Epithelial cell of proximal tubule (primary cell): ENCODE measurements at places on chromosomes 2 and 18.

DNA sequence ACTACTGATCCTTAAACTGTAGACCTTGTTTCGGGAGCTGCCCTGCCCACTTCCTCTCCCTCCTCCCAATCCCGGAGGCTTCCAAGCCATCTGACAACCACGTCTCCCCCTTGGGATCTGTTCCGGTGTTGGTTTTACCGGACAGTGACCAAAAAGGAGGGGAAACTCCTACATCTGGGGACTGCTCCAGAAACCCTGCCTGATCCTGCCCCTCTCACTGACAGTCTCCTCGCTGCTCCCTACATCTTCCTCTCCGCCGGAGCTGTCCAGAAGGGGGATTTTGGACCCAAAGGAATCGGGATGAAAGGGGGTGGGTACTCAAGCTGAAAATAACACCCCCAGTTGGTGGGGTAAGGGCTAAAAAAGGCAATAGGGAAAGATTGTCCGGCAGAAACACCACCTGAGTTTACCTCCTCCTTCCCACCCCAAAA is 1.5 kb downstream of the INO80D start:
- DNase-seq: no peak

- DNase-seq: no peak
These were observed 15.3 kb downstream of the VIT start for GRCh38 chr2:36711741-36712314.

DNA sequence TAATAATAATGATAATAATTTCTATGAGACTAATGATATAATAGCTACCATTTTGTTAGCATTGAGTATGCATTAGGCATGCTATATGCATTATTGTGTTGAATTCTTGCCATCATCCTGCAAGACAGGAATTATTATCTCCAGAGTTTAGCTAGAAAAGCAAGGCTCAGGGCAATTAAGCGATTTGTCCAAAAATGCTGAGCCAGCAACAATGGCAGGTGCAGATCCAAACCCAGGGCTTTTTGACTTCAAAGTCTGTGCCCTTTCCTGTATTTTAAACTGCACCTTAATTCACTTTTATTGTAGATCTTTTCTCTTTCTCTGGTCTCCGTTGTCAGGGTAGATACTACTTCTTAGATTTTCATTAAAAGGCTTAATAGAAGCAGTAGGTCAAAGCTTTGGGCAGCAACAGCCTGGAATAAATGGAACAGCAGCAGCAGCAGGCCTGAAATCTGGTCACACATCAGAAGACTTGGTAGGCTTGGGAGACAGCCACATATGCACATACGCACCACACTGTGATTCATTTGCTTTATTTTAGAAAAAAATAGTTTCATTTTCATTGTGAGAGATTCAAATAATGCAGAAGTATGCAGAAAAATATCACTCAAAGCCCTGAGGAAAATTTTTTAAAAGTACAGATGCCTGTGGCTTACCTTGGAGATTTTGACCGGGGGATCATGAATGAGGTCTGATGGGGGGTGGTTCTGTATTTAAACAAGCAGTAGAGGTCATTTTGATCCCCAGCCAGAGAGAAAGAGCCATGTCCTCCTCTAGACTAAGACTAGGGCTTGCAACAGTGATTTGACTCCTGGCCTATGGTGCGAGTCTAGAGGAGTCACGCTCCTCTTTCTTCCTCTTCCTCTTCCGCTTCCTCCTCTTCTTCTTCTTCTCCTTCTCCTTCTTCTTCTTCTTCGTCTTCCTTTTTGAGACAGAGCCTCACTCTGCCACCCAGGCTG is 455.7 kb downstream of the TSN start:
- DNase-seq: no peak

- DNase-seq: no peak
These were observed 56.4 kb upstream of the KCNG2 start for GRCh38 chr18:79741362-79741700.

GRCh38 chr2:38427936-38428335 is 50.9 kb upstream of the ATL2 start:
- no peak for DNase-seq
